GM23338 (cell line): ENCODE measurements at places on chromosomes 5 and 9. TPM values are rescaled to one million over a fixed set of nuclear protein-coding genes. Genes with fewer than 3 reads are reported as not detected.

The PCDHB9 gene
- 0.63 and 0.78 TPM in 2 replicates for total RNA-seq

The SIT1 gene
- 14.7 and 16.4 TPM in 2 replicates for total RNA-seq

The RMRP gene
- total RNA-seq, result 8,626 and 33,360 TPM in 2 replicates

The HRH2 gene
- 5.9 and 6.8 TPM in 2 replicates for total RNA-seq

The TMEM250 gene
- 32.6 and 39.2 TPM in 2 replicates for total RNA-seq

The TAS2R1 gene
- total RNA-seq, result 0.31 TPM in 1 of 2 replicates, not detected in the other

GRCh38 chr5:38330207-38330606 lies 71.8 kb downstream of the EGFLAM start:
- DNase-seq, result no peak

- DNase-seq, result peak; percentile 94
Measured at GRCh38 chr5:140966293-140967225, at the start of gene PCDHAC2. TSS of gene PCDHAC2 (plus strand) at chr5:140966476. CDS start at chr5:140966767, 291 bp downstream.

DNA sequence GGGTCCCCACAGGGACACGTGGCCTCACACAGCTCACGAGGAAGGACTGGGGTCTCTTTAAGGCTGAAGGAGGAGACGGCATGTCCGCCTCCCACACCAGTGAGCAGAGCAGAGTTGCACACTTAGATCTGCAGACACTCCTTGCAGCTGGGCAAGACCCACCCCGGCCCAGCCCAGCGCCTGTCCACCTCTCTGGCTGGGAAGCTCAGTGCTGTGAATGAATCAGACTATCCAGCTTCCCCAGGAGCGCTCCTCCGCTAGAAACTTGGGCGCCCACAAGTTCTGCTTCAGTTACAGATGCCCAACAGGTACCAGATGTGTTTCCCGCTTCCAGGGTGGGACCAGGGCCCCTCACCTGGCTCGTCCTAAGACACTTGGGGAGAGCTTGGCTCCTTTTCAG lies 78.9 kb downstream of the NSUN2 start:
- DNase-seq, result no peak

DNA sequence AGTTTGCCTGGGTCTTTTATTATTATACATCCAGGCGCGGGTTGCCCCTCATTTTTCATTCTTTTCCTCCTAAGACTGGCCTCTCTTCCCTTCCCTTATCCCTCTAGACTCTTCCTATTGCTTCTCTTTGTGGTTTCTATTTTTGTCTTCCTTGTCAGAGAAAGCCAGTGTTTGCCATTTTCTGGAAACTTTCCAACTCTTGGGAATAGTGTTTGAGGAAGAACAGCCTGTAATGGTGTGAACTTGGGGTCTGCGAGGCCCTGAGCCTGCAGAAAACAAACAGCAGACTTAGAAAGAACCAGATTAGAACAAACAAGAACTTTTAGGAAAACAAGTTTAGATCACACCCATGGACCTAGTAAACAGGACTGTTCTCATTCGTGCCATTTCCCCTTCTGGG lies 15.5 kb downstream of the PRKACG start:
- DNase-seq, result no peak

DNA sequence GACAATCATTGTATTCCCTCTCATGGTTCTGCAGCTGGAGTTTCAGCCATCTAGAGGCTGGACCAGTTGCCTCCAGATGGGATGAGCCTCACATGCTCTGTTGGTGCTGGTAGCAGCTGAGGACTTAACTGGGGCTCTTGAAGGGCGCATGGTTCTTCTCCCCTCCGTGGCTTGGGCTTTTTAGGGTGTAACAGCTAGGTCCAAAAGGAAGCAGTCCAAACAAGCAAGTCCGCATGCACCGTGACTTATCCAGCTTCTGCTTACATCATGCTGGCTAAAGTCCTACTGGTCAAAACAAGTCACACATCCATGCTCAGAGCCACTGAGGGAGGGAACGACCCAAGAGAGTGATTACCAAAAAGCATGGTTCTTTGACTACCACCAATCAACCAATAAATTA lies 31.6 kb upstream of the SH3RF2 start:
- no peak for DNase-seq

DNA sequence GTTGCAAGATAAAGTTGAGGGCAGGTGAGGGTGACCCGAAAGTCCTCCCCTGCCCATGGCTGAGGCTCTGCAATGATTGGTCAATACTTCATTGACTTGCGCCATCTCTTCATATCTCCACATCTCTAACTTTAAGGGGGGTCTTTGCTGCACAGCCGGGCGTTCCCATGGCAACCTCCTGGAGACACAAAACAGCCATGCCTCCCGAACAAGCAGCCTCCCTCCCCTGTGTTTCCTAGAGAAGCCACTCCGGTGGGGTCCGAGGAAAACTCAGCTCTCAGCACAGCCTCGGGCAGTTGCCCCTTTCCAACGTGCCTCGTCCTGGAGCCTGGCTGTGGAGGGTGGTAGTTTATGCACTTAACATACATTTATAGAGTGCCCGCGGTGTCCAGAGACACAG lies 57.5 kb downstream of the TSPAN17 start:
- DNase-seq, result no peak

- no peak for DNase-seq
Measured at GRCh38 chr5:56366986-56367385, 133.9 kb upstream of the ANKRD55 start.

GRCh38 chr9:69085569-69086283 lies 50.2 kb downstream of the FXN start:
- DNase-seq, result peak; percentile 22

DNA sequence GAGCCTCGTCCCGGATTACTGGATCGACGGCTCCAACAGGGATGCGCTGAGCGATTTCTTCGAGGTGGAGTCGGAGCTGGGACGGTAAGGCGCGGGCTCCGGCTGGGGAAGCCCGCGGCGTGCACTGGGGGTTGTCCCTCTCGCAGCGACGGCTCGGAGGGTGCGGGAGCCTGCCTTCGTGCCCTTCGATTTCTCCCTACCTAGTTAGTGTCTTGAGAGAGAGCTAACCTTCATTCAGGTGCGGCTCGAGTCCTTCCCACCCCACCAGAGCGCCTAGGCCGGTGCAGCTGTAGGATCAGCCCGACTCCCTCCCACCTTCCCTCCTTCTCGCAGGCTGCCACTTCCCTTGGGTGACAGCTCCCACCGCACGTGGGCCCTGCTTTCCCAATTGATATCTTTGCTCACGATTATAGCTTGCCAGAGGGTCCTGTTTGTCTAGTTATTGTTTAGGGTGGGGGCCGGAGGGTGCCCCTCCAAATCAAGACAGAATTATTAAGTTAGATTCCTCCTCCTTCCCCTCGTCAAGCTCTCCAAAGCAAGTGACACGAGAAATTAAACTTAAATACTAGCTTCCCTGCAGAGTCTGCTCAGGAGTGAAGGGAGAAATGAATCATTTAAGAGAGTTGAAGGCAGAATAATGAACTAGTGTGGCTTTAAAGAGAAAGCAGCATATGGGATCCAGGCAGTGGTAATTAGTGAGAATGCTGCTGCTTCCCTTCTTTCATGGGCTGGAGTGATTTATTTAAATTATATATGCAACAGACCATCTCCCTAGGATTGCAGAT lies 569 bp downstream of the CAMK4 start:
- DNase-seq, result no peak

GRCh38 chr9:19372567-19372966 lies 7.5 kb downstream of the RPS6 start:
- DNase-seq, result no peak

DNA sequence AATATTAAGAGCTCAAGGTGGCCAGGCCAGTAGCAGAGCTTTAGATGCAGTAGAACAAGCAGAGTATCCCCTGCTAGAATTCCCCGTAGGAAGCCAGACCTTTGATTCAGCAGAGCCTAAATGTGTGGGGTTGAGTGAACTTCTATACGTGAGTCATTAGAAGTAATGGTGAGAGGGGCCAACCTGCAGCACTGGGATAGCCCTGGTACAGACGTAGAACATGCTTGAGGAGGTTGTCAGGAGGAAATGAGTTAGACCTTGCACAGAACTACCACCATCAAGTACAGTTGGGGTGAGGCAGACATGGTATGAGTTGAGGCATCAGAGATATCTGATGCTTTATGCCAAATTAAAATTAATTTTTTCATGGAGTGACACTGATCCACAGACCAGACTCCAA lies 42.0 kb downstream of the PDCD1LG2 start:
- no peak for DNase-seq
